GM20000 (cell line): ENCODE measurements at places on chromosomes 3 and 15.

DNA sequence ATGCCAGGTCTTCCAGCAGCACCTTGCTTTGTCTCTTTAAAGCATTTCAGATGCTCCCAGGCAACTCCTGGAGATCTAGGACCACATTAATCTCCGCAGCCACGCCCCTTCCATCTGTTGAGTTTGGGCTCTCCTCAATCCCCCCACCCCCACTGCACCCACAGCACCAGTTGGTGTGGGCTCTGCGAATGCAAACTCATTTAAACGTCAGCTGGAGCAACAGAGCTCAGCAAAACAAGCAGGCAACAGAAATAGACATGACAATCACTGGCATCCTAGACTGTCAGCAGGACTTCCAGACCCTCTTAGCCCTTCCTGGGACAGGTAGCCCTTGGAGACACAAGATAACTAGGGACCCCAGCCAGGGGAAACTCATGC, 106.9 kb downstream of the LSM3 start:
- DNase-seq = no peak

DNA sequence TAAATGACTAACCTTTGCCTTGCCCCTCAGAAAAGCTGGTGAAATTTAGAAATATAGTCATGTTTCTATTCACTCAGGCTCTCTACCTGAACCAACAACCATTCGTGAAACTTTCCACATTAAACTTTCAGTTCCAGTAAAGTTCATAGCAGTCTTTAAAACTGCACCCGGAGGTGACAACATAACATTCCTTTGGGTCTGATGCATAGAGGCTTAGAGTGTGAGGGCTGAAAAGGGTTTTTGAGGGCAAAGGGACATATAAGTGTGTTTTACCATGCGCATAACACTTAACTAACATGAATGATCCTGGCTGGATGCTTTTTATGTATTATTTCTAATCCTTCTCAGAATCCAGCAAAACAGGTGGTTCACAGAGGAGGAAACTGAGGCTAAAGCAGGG, 471.7 kb upstream of the MCTP2 start:
- no peak for DNase-seq

DNA sequence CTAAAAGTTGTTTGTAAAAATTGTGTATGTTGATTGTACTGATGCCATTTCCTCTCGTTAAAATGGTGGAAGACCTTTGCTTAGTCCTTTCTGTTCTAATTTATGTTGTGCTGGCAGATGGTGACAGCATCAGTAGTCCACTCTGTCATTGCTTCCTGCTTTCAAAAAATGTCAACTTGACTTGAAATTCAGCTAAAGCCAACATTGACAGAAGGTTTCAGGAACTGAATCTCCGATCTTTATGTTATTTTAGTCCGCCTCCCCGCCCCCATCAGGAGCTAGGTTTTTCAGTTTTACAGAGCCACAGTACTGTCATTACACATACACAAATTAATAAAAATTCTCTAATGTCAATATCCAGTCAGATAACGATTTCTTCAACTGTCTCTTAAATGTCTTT, 1.5 kb downstream of the CEP63 start:
- DNase-seq = peak; percentile 58

- DNase-seq = no peak
Measured at GRCh38 chr3:128983293-128984069, 10.4 kb downstream of the CFAP92 start.

DNA sequence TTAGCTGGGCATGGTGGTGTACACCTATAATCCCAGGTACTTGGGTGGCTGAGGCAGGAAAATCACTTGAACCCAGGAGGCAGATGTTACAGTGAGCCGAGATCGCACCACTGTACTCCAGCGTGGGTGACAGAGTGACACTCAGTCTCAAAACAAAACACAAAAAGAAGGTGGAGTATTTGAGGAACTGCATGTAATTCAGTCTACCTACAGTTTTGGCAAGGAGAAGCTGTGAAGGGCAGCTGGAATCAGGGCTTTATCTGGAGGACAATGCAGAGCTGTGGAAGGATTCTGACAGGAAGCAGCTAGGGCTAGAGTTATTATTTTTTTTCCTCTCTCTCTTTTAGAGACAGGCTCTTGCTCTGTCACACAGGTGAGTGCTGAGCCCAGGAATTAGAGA, 6.8 kb downstream of the H1-8 start:
- DNase-seq = no peak

- DNase-seq = no peak
Measured at GRCh38 chr15:81747482-81747881, 298.3 kb downstream of the MEX3B start.

- peak; percentile 4 for DNase-seq
Measured at GRCh38 chr3:160982491-160982890, 122.7 kb downstream of the B3GALNT1 start.

DNA sequence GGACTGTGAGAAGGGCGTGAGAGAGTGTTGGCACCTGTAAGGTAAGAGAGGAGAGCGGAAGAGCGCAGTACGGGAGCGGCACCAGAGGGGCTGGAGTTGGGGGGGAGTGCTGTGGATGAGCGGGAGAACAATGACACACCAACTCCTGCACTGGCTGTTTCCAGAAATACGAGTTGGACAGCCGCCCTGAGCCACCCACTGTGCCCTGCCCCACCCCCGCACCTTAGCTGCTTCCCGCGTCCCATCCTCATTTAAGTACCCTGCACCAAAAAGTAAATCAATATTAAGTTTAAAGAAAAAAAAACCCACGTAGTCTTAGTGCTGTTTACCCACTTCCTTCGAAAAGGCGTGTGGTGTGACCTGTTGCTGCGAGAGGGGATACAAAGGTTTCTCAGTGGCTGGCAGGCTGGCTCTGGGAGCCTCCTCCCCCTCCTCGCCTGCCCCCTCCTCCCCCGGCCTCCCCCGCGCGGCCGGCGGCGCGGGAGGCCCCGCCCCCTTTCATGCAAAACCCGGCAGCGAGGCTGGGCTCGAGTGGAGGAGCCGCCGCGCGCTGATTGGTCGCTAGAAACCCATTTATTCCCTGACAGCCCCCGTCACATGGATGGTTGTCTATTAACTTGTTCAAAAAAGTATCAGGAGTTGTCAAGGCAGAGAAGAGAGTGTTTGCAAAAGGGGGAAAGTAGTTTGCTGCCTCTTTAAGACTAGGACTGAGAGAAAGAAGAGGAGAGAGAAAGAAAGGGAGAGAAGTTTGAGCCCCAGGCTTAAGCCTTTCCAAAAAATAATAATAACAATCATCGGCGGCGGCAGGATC, at the start of gene SOX2:
TSS of gene SOX2 (plus strand) at position 601 of the 811 bp plus-strand sequence. CDS start 436 bp downstream, outside the sequence.
- DNase-seq = peak; percentile 80

GRCh38 chr3:194851254-194851653, 165.6 kb downstream of the FAM43A start:
- no peak for DNase-seq

DNA sequence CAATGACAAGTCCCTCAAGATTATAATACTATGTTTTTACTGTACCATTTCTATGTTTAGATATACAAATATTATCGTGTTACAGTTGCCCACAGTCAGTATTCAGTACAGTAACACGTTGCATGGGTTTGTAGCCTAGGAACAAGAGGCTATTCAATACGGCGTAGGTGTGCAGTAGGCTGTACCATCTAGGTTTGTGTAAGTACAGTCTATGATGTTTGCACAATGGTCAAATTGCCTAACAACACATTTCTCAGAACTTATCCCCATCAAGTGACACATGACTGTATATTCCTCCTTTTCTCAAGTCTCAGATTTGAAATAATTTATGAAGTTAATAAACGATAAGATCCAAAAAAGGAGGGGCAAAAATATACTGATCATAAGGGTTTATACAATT, 21.7 kb downstream of the ZDHHC3 start:
- no peak for DNase-seq

GRCh38 chr3:52730681-52731080, 24.8 kb downstream of the SPCS1 start:
- no peak for DNase-seq

DNA sequence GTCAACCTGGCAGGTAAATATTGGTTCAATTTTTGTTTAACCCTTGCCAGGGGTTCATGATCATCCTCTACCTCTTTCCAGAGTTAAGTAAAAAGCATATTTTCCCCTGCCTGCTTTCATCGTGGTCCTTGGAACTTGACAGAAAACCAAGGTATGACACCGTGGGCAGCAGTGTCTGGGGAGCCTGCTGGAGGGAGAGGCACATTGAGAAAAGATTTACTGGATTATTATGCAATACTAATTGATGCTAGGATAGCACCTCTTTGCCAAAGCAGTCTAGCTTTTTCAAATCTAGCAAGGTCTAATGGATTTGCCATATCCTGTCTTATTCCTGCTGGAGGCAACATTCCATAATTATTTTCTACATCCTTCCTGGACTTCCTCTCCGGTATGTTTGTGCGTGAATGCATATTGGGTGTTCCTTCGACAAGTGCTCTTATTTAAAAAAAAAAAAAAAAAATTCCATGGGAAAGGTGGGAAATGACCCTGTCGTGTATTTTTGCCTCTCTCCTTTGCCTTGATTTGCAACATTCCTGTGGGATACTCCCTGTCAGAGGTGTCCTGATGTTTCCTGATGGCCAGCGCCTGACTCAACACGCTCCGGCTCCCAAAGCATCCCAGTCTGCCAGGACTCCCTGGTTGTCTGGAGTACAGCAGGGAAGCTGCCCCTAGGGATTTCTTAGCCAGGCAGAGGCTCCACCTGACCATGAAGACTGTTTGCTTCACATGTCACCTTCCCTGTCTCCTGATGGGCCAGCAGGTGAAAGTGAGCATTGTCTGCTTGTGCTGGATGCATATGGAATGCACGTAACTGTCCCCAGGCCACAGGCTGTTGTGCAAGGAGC, 6.3 kb downstream of the BHLHE40 start:
- no peak for DNase-seq

GRCh38 chr3:12557473-12558100, 700 bp downstream of the MKRN2 start:
- no peak for DNase-seq

- peak; percentile 86 for DNase-seq
Measured at GRCh38 chr15:80776420-80777045, 2.6 kb upstream of the CEMIP start.

DNA sequence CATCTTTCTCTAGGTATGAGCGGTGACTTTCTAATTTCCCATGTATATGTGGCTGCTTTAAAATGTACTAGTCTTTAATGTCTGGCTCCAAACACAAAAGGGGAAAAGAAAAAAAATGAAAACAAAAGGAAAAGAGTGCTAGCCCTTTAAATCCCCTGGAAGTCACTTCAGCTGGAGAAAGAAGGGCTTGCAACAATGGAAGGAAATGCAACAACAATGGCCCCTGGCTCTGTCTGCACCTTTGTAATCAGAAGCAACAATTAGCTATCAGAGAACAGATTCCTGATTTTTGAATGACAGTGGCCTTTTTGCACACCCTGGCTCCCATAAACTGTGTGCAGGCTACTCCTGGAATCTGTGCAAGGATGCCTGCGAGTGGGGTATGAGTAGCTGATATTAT, 591.2 kb downstream of the FHIT start:
- no peak for DNase-seq

- DNase-seq = no peak
Measured at GRCh38 chr3:67244130-67244529, 246.0 kb downstream of the KBTBD8 start.

GRCh38 chr15:101242160-101242998, 9.5 kb downstream of the CHSY1 start:
- peak; percentile 74 for DNase-seq

DNA sequence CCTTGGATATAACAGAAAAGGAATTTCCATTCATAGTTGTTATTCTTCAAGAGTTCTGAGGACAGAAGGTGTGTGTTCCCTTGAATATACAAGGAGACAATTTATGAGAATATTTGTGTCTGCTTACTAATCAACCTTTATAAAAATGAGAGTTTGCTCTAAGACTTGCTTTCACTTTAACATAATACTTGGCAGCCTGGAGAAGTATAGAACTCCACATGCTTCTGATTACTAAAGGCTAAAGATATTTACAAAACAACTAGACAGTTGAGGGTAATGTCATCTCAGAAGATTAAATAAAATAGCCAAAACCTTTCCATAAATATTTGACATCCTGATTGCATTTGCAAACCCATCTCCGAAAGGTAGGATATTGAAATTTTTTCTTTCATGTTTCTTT, 727.1 kb upstream of the NAALADL2 start:
- no peak for DNase-seq

GRCh38 chr3:156674911-156675829, 780 bp downstream of the TIPARP start:
- DNase-seq = peak; percentile 45

DNA sequence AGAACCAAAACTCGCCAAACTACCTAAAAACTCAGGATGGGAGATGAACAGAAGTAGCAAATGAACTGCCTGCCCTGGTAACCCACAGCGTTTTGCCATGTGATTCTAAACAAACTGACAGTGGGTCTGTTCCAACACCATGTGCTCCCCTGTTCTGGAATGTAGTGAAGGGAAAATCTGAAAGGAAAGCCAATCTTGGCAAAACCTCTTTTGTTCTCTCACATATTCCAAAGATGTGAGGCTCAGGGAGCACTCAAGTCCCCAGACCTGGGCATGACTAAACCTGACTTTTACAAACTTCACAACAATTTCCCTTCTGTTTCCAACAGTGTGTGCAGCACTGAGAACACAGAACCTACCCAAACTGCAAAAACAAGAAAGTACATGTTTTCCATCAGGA, 116.1 kb downstream of the IMPG2 start:
- no peak for DNase-seq

GRCh38 chr3:112123548-112123947, 9.5 kb downstream of the GCSAM start:
- DNase-seq = no peak

GRCh38 chr3:150215616-150216015, 192.5 kb upstream of the TSC22D2 start:
- DNase-seq = no peak

GRCh38 chr3:181358060-181358459, 353.7 kb upstream of the SOX2 start:
- DNase-seq = no peak

DNA sequence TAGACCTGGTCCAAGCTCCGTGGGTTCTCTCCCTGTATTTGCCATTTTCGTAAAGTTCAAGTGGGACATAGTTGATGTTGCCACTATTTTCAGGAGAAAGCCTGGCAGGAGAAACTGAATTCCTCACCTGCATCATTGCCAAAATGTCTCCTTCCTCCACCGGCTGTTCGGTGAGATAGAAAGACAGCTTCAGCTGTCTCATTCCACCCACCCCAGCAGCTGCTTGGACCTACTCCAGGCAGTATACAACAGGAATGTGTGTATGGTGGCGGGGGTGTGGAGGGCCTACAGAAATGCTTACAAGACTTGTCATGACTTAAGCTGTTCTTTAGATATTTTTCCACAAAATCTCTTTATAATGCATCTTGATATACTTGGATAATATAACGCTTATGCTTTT, 132.7 kb upstream of the RAP2B start:
- no peak for DNase-seq

- DNase-seq = no peak
Measured at GRCh38 chr15:99343208-99343607, 91.9 kb downstream of the LRRC28 start.

- DNase-seq = no peak
Measured at GRCh38 chr3:111414531-111414930, 127.5 kb upstream of the CD96 start.

GRCh38 chr3:185559706-185560090, 7.3 kb upstream of the LIPH start:
- DNase-seq = no peak

DNA sequence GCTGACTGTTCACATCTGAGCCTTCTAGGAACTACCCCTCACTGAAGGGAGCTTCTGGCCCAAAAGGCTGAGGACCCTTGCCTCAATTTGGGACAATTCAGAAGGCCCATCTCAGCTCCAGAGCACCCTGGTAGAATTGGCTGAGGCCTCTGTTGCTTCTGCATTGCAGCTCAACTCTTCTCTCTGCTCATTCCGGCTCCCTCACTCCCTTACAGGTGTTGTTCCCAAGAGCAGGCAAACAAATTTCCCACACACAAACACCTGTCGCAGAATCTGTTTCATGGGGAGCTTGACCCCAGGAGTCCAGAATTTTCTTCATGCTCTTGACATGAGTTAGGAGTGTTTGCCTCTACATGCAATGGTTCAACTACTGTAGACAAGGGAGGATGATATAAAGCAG, 78.7 kb downstream of the CRYGS start:
- DNase-seq = no peak
